ENCODE measurements at places on chromosomes 12 and 14.

GRCh38 chr12:18327036-18327435 lies 65.7 kb downstream of the PIK3C2G start:
- DNase-seq, result no peak

DNA sequence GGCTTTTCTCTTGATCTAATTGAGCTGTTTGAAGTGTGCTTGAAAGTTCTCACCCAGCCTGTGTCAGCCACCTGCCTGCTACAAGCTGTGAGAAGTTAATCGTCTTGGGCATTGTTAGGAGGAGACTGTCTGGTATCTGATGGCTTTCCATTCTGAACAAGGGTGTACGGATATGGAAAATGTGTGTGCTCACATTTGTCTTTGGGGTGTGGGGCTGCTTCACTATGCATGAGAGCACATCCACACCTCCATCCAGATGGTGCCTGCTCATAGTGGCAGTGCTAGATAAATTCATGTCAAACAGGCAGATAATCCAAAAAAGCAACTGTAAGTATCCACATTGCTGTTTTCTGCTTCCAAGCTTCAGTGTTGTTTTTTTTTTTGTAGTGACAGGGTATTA lies 462.2 kb downstream of the DIO2 start:
- no peak for DNase-seq

GRCh38 chr14:86858591-86858990 lies 1134.4 kb downstream of the GALC start:
- peak; percentile 49 for DNase-seq

- DNase-seq, result peak; percentile 17
Observed at GRCh38 chr14:68736471-68736871, 56.4 kb downstream of the ZFP36L1 start.

DNA sequence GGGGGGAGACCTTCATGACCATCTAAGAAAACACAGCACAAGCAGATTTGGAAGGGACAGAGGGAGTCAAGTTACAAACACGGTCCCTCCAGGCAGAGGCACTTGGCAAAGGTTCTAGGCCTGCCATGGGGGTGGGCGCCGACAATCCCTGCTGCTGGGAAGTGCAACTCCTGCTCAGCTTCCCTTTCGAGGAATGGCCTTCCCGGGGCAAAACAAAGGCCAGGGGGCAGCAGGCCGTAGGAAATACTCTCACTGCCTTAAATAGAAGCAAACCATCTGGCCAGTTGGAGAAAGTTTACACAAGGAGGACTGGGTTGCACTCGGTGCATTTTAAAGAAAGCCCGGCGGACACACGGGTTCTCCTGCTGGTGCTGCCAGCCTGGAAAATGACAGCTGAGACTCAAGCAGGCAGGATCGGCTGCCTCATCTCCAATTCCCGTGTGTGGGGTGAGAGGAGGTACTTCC lies 65.8 kb downstream of the ITPK1 start:
- DNase-seq, result no peak

GRCh38 chr12:124790650-124791400 lies 72.8 kb downstream of the SCARB1 start:
- no peak for DNase-seq

- DNase-seq, result no peak
Observed at GRCh38 chr12:69751476-69751875, 12.8 kb downstream of the RAB3IP start.

DNA sequence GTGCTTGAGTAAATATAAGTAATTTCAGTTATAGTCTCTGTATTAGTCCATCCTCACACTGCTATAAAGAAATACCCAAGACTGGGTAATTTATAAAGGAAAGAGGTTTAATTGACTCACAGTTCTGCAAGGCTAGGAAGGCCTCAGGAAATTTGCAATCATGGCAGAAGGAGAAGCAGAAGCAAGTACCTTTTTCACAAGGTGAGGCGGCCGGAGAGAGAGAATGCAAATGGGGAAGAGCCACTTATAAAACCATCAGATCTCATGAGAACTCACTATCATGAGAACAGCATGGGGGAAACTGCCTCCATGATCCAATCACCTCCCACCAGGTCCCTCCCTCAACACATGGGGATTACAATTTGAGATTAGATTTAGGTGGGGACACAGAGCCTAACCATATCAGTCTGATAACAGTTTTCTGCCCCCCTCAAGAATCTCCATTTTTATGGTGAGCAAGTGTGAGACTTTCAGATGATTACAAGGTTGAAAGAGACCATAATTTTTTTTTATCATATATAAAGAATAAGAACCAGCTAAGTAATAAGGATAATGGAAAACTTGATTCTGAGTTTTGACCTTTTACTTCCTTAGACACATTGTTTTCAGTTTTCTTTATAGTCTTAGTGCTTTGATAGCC lies 35.6 kb downstream of the LEMD3 start:
- DNase-seq, result no peak

- no peak for DNase-seq
Observed at GRCh38 chr14:100035700-100036099, 29.5 kb upstream of the EVL start.

GRCh38 chr12:96219700-96220206 lies 25.6 kb downstream of the ELK3 start:
- DNase-seq, result peak; percentile 93

- no peak for DNase-seq
Observed at GRCh38 chr14:53550776-53551175, 397.7 kb upstream of the DDHD1 start.

GRCh38 chr12:109092497-109093021 lies 713 bp downstream of the ALKBH2 start:
- no peak for DNase-seq

DNA sequence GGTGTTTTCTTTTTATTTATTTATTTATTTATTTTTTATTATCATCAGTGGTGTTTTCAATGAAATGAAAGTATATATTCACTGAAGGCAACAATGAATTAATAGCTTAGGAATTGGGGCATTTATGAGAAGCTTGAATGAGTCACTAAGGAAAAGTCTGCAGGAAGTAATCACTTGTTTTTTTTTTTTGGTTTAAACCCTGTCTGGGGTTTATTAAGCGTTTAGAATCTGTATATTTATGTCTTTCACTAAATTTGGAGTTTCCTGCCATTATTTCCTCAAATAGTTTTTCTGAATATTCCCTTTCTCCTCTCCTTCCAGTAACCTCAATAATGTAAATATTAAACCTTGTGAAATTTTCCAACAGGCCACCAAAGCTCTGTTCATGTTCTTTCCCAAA lies 85.5 kb downstream of the TESC start:
- no peak for DNase-seq

DNA sequence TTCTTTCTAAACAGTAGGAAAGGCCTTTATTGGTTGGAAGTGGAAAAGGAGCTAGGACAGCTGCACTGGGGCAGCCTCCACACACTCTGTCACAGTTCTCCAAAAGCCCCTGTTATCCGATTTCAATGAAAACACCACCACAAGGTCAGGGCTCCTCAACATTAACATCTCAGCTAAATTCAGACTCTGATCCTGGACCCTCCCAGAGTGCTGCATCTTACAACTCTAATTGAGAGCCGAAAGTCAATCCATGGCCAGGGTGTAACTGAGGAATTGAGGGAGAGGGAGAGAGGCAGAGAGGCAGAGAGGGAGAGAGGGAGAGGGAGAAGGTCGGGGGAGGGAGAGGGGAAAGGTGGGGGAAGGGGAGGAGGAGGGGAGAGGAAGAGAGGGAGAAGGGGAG lies 32.1 kb downstream of the DICER1 start:
- DNase-seq, result no peak

GRCh38 chr12:49538510-49539403 lies at the start of gene KCNH3:
Gene KCNH3 (plus strand): TSS chr12:49539030. CDS start chr12:49539417, 387 bp downstream.
- DNase-seq, result peak; percentile 83

GRCh38 chr14:44316647-44317440 lies 190.2 kb downstream of the FSCB start:
- peak; percentile 20 for DNase-seq

DNA sequence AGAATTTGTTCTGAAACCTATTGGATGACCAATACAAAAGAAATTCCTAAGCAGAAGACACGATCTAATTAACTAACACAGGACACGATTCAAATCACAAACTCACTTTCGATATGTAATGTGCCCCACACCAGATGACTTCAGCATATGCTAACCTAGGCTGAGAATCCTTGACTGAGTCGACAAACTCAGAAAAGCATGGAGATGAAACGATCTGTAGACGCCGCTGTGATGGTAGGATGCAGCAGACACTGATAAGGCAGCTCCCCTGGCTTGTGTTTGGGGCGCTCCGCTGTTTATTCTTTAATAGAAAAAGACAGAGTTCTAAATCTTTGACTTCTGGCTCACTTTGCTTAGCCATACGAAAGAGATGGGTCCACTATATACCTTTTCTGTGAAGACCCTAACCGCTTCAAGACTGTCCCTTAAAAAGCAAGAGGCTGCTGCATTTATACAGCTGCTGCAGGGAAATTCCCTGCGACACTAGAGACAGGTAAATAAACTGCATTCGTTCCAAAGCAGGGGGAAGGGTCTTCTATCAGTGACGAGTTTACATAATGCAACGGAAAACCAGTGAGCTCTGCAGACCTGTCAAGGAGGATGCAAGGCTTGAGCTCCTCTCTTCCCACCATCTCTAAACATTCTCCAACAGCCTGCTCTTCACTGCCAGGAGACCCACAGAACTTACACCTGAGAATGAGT lies 929 bp downstream of the CHD8 start:
- no peak for DNase-seq

GRCh38 chr14:86513564-86513963 lies 983.6 kb downstream of the FLRT2 start:
- no peak for DNase-seq

DNA sequence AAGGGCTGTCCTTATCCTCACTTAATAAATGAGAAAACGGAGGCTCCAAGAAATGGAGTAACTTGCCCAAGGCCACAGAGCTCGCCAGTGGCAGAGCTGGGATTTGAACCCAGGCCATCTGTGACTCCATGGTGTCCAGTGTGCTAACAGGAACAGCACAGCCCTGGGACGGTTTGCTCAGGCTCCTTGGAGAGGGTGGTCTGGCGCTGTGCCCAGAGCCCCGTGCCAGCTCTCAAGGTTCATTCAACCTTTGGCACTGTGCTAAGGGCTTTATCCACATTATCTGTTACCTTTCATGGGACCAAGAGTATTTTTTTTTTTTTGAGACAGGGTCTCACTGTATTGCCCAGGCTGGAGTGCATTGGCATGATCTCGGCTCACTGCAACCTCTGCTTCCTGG lies 8.1 kb downstream of the DAO start:
- no peak for DNase-seq

DNA sequence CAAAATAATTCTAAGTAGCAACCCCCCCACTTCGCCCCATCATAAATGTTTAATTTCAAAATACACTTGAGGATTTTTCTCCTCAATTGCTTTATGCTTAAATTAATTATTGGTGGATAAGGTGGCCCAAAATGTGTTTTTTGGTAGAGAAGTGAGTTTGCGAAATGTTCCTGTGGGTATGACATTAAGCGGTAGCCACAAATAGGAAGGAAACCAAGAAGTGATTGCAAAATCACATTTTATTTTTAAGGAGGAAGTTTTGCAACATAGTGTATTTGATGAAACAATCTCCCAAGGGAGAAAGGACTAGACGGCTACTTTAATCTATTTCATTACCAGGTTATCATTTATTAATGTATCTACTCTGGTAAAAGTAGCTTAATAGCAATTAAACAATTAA lies 25.5 kb downstream of the SLC25A3 start:
- peak; percentile 87 for DNase-seq

DNA sequence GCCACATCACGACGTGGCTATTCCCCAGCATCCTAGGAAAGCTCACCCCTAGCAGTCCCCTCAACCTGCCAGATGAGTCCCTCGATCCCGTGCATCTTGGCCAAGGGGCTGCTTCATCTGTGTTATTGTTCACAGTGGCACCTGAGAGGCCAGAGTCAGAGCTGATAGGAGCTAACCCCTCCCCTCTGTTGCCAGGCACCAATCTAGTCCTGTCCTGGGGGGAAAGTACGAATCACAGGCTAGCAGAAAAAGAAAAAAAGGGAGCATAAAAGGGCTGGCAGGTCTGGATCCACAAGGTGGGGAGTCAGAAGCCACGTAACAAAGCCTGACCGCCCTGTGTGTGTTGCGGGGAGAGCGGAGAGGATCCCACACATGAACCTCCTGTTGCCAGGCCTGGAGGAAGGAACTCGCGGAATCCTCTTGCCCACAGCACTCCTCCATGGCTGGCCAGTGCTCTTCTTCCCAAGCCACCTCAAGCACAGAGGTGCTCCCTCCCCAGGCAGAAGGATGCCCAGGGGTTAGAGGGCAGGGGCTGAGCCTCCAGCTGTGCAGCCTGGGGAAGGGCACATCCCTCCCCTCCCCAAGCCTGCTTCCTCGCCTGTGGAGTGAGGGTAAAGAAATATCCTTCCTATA lies 91.8 kb downstream of the ITPK1 start:
- DNase-seq, result no peak

DNA sequence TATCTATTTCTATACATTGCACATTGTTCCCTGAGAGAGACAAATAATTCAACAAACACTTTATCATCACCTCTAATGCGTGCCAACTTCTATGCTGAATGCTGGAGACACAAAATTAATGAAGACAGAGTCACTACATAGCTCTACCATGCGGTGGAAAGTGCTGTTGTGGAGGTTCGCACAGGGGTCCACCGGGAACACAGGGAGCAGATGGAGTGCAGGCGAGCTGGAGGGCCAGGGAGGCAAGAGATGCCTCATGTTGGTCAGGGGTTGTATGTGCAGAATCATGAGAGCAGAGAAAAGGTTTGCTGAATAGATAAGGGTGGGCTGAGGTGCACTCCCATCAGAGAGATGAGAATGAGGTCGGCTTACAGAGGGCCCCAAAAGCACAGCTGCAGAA lies 25.2 kb downstream of the FAM234B start:
- no peak for DNase-seq

DNA sequence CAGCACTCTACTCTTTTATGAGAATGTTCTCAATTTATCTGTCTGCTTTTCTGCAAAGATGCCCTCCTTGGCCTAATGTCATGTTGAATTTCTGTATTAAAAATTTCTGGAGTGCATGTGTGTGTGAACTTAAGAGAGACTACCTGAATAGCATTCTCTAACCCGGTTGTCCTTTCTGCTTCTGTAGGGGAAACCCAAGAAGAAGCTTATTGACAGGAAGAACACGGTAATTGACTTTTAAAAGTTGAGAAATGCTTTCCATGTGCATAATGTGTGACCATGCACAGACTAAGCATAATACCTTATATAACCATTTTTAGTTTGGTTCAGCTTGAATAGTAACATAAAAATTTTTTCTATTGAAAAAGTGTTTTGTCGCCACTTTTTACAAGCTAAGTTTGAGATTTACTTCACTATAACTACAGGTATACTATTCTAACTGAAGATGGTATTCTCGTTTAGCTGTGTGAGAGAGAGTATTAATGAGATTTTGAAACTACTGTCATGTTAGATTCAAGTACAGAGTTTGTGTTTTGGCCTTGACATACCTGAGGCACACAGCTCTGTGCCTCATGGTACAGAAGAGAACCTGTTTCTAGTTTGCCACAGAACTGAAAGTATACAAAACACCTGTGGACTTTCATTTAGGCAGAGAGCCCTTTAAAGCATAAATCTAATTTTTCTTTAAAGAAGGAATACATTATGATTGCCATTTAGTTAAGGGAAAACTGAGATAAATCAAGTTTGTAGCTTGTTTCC lies 96.8 kb downstream of the TTLL5 start:
- DNase-seq, result no peak

- DNase-seq, result no peak
Observed at GRCh38 chr12:15689751-15690191, 99.4 kb downstream of the EPS8 start.
